ENCODE measurements at places on chromosomes 1 and 21.

DNA sequence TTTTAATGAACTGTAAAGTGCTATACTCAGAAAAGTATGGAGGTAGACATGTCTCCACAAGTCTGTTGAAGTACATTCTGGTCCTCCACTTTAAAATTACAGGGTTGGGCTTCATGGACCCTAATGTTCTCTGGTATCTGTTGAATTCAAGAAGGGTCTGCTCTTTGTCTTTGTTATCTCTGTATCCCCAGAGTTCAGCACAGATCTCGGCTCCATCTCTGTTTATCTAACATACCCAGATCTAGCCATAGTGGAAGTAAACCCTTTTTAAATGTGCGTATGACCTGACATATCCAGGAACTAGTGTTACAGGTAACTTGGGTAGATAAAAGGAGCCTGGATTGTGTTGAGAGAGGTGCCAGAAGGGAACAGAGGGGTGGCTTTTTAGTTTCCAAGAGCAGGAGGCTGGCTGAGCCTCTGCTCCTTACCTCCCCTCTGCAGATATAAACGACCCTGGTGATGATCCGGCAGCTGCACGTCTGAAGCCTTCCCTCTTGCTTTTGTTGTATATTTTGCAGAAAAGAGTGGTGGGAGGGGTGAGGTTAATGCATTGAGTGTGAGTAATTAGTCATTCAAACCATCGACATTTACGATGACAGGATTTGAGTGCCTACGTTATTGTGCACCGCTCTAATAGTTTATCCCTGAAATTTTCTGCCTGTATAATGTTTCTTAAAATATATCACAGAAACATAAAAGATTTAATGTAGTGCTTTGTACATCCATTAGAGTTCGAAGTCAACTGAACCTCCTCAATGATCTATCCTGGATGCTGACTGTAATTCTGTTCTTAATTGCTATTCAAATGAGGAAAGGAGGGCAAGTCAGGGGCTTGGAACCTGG, 30.8 kb downstream of the ELAVL4 start:
- DNase-seq: no peak

DNA sequence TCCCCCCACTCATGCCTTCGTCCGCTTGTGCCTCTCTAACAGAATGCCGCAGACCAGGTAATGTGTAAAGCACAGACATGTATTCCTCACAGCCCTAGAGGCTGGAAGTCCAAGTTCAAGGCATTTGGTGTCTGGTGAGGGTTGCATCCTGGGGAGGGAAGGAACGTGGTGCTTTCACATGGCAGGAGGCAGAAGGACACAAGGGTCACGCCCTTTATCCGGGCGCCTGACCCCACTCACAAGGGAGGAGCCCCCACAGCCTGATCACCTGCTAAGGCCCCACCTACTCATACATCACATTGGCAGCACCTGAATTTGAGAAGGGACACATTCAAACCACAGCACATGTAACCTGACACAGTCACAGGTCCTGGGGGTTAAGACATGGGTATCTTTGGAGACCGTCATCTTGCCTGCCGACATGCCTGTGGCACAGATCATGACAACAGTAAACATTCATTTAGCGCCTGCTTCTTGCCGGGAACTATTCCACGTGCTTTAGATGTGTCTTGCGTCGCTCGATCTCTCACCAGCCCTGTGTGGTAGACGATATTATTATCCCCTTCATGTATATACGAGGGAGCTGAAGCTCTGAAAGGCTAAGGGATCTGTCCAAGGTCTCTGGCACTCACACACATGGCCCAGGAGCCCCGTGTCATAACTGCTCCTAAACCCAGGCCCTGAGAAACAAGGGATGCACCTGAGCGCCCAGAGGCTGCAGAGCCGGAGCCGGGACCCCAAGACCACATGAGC, 235.6 kb downstream of the NPHP4 start:
- no peak for DNase-seq

GRCh38 chr1:13945856-13946255, 245.9 kb downstream of the PRDM2 start:
- no peak for DNase-seq

GRCh38 chr1:232038706-232039677, 412.4 kb downstream of the DISC1 start:
- no peak for DNase-seq

- DNase-seq: no peak
These were observed 8.7 kb upstream of the EXTL1 start for GRCh38 chr1:26012864-26013263.

- peak; percentile 82 for DNase-seq
These were observed 61.8 kb upstream of the NBL1 start for GRCh38 chr1:19582318-19582717.

- no peak for DNase-seq
These were observed 57.9 kb downstream of the DDAH1 start for GRCh38 chr1:85406887-85407533.

DNA sequence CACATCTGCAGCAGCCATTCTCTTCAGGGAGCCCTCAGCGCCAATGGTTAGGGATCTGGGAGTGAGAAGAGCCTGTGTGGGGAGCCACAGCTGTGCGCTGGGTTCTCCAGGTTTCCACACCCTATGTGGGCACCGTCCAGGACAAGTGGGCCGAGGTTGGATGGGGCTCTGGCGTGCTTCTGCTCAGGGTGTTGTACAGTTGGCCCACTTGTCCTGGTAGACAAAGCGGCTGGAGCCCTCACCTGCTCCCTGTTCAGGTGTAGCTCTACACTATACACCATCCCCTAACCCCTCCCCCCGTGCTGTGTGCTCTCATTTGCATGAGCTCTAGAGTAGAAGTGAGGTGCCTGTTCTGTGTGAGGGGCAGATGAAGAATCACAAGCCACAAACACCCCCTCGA, 12.2 kb downstream of the SH3BP5L start:
- DNase-seq: no peak

GRCh38 chr1:232697187-232697822, 67.4 kb upstream of the SIPA1L2 start:
- no peak for DNase-seq

GRCh38 chr1:228107636-228108035, 1.5 kb downstream of the MRPL55 start:
- DNase-seq: no peak

DNA sequence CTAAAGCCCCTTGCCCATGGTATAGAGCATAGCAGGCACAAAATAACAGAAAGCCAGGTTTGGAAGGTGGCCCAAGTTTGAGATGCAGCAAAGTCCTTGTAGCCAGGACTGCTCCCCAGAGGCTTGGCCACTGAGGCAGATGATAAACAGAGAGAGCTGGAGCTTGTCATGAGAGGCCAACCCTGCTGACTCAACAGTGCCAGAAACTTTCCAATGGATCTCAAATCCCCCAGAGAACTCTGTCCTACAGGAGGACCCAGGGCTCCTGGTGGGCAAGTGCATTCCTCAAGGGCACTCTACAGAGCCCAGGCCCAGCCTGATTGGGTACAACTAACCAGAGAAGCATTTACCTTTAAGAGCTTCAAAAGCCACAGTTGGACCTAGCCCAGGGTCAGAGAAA, 280.7 kb downstream of the KCNH1 start:
- DNase-seq: no peak

DNA sequence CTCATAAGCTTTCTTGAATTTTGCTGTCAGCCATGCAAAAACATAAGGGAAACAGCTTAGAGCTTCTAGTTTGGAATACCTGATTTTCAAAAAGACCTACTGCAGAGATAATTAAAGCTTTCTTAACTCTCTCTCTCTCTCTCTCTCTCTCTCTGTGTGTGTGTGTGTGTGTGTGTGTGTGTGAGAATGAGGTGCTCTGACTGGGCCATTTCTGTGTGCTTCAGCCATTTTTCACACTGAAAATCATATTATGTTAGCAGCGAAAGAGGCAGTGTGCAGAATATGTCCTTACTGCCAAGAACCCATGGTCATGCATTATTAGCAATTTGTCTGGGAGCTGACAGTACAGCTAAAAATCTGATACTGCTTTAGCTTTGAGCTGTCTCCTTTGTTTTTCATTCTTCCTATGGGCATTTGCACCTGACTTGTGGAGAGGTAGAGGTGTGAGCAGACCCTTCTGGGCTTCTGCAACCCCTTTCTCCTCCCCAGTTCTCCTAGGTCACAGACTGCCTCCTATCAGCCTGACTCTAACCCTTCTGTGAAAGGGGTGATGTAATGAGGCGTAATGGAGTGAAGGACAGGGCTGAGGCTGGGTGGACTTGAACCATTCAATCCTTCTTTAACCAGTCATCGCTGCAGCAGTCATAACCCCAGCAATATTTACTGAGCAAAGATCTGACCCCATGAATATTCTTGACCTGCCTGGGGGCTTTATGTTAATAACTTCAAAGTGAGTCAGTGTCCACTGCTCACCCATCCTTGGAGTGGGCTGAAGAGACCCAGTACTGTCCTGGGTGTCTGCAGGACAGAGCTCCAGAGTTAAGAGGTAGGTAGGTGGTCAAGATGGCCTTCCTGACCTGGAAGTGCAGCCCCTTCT, 61.2 kb downstream of the SYT6 start:
- no peak for DNase-seq

GRCh38 chr1:237590386-237590785, 300.3 kb downstream of the ZP4 start:
- no peak for DNase-seq

DNA sequence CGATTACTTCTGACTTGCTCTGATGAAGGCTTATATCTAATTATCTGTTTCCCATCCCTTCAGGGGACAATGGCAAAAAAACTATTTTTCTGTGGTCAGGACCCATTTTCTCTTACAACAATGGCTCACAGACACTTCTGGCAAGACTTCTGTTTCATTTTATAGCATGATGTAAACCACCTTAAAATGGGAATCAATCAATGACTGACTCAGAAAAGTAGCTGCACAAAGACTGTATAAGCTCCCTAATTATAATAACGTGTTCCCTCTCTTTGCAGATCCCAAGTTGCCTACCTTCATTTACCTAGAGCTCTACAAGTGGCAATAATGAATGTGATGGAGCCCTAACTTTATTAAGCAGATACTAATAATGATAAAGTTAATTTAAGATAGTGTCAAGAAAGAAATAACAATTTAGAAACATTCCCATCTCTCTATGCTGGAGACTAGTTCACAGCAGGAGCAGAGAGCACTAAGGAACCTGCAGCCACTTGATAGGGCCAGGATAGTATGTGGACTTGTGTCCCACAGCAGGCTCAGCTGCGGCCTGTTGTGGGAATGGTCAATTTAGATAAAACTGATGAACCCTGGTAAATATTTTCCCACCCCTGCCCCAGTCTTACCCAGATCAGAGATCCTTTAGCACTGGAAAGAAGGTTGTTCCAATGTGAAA, 538 bp downstream of the GBP2 start:
- no peak for DNase-seq

DNA sequence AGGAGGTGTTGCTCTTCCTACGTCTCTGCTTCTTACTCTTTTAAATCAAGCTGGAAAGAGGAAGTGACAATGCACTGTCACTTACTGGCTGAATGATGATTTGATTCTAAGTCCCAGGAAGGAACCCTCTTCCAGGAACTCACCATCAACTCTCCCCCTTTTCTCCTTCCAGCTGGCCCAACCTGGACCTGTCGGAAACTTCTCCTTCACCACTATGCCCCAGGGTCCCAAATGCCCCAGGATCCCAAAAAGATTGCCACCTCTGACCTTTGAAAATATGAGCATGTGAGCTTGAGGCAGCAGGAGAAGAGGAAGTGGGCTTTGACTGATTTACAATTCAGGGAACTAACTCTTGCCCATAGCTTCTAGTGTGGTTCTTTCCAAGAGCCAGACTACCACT, 5.3 kb upstream of the ADAMTS5 start:
- DNase-seq: no peak

DNA sequence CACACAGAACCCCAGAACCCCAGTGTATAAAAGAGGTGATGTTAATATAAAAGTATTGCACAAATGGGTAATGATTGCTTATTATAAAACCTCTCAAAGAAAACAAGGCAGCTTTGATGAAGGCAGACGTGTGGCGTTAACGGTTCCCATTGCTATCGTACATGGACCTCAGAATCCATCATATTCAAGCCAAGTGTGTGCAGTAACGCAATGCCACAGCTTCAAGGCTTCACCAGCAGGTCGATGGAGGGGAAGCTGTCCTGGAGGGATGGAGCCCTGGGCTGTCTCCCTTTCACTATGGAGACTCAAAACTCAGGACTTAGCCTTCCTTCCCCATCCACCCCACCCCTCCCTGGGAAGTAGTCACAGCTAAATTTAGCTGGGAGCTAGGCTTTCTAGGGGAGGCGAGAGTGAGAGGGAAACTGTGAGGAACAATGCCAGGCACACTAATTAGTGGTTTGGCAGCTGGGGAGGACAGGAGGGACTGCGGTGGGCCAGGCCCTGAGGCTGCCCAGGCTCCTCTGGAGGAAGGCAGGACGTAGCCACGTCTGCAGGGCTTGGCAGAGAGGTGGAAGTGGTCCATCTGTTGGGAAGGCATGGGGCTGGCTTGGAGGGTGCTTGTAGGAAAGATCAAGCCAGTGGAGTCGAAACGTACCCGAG, 121.2 kb downstream of the HMGB4 start:
- DNase-seq: no peak

Data from CD8-positive, alpha-beta T cell (primary cell).